GM23338 (cell line): ENCODE measurements at places on chromosomes 2 and 18. TPM values are rescaled to one million over a fixed set of nuclear protein-coding genes. Genes with fewer than 3 reads are reported as not detected.

GRCh38 chr2:46414701-46415100 lies 64.7 kb upstream of the TMEM247 start:
- DNase-seq, result no peak
- H3K27me3 ChIP-seq, result no peaks in the 10 kb centered on the region
- no peaks in the 10 kb centered on the region for H3K4me1 ChIP-seq
- no peak overlapping the region for H3K27ac ChIP-seq
- H3K36me3 ChIP-seq, result no peaks in the 10 kb centered on the region

GRCh38 chr18:62370366-62370765 lies 45.3 kb downstream of the TNFRSF11A start:
- 0 out of 2 replicates have a peak overlapping the region, but pooled peaks have one; percentile 18 for H3K27ac ChIP-seq
- DNase-seq, result no peak
- peaks cover 40% of the 10 kb centered on the region for H3K4me1 ChIP-seq
- H3K4me3 ChIP-seq, result no peak overlapping the region
- H3K27me3 ChIP-seq, result no peaks in the 10 kb centered on the region

The VIL1 gene
- 5.9 and 9.2 TPM in 2 replicates for total RNA-seq

The C1QL2 gene
- 0.69 and 1.2 TPM in 2 replicates for total RNA-seq

The ARL5A gene
- total RNA-seq, result 90.1 and 104 TPM in 2 replicates

The HOXD8 gene
- total RNA-seq, result not detected in 2 replicates

DNA sequence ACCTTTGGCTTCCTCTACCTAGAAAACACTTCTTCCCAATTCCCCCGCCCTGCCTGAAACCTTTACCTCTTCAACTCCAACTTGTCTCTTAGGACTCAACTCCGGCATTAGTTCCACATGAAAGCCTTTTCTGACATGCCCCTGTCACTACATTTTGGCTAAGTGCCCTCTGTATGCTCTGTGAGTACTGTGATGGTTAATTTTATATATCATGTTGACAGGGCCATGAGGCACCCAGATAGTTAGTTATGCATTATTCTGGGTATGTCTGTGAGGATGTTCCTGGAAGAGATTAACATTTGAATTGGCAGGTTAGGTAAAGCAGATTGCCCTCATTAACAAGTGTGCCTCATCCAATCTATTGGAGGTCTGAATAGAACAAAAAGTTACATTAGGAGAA lies 75.6 kb upstream of the NCKAP5 start:
- no peak for DNase-seq
- no peaks in the 10 kb centered on the region for H3K27me3 ChIP-seq
- no peak overlapping the region for H3K27ac ChIP-seq

DNA sequence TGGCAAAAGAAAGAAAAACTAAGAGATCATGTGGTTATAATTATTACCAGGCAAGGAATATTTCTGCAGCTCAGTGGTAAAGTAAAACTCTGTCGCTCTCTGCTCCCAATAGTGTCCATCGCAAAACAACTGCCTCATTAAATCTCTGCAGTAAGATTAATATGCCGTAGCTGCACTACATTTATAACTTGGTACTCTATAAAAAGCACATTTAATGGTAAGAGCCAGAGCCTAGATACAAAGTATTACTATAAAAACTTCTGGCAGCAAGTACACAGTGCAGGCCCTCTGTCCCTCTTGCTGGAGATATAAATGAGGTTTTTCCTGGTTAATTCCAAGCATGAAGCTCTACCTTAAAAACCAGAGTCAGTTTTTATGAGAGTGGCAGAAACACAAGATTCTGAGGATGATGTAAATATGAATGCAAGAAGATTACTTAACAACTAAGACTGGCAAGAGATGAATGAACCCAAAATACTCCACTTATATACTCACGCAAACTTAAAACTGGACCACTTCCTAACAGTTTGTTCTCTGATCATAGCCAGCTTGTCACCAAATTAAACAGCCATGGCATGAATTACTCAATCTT lies 25.5 kb downstream of the ZNF521 start:
- H3K27ac ChIP-seq, result no peak overlapping the region
- DNase-seq, result no peak
- H3K36me3 ChIP-seq, result no peaks in the 10 kb centered on the region
- peaks cover 8% of the 10 kb centered on the region; the same call in 1 of the 2 replicates for H3K4me1 ChIP-seq
- no peak overlapping the region for H3K4me3 ChIP-seq
- H3K27me3 ChIP-seq, result no peaks in the 10 kb centered on the region

- H3K36me3 ChIP-seq, result peaks cover 14% of the 10 kb centered on the region
- no peaks in the 10 kb centered on the region for H3K27me3 ChIP-seq
- no peaks in the 10 kb centered on the region for H3K4me1 ChIP-seq
- DNase-seq, result no peak
- no peak overlapping the region for H3K4me3 ChIP-seq
- no peak overlapping the region for H3K27ac ChIP-seq
Observed at GRCh38 chr2:241137276-241138190, 11.7 kb downstream of the PASK start.

DNA sequence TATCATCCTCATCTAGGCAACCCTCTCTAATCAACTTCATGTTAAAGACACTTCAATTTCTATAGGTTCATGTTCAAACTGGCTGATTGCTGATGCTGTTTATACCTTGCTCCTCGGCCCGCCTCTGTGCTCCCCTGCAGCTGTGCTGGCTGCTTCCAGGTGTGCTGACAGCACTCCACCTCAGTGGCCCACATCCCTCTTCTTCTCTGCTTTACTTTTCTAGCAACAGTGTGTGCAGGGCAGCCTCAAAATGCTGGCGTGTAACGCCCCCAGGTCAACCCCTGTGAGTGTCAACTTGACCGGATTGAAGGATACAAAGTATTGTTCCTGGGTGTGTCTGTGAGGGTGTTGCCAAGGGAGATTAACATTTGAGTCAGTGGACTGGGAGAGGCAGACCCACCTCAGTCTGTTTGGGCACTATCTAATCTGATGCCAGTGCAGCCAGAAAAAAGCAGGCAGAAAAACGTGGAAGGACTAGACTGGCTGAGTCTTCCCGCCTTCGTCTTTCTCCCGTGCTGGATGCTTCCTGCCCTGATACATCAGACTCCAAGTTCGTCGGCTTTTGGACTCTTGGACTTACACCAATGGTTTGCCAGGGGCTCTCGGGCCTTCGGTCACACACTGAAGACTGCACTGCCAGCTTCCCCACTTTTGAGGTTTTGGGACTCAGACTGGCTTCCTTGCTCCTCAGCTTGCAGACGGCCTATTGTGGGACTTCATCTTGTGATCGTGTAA lies 94.7 kb downstream of the COL6A3 start:
- no peaks in the 10 kb centered on the region for H3K36me3 ChIP-seq
- H3K27ac ChIP-seq, result no peak overlapping the region
- no peaks in the 10 kb centered on the region for H3K27me3 ChIP-seq
- no peak for DNase-seq
- H3K4me3 ChIP-seq, result no peak overlapping the region

The GPBAR1 gene
- total RNA-seq, result 1.6 TPM in 1 of 2 replicates, not detected in the other

DNA sequence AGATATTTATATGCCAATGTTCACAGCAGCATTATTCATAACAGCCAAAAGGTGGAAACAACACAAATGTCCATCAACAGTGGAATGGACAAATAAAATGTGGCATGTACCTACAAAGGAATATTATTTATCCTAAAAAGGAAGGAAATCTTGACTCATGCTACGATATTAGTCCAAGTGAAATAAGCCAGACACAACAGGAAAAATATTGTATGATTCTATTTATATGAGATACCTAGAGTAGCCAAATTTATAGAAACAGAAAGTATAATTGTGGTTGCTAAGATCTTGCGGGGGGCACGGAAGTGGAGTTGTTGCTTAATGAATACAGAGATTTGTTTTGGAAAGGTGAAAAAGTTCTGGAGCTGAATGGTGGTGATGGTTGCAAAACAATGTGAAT lies 33.0 kb upstream of the CCDC150 start:
- H3K4me1 ChIP-seq, result peaks cover 5% of the 10 kb centered on the region; the same call in 1 of the 2 replicates
- H3K27me3 ChIP-seq, result no peaks in the 10 kb centered on the region
- H3K27ac ChIP-seq, result no peak overlapping the region

DNA sequence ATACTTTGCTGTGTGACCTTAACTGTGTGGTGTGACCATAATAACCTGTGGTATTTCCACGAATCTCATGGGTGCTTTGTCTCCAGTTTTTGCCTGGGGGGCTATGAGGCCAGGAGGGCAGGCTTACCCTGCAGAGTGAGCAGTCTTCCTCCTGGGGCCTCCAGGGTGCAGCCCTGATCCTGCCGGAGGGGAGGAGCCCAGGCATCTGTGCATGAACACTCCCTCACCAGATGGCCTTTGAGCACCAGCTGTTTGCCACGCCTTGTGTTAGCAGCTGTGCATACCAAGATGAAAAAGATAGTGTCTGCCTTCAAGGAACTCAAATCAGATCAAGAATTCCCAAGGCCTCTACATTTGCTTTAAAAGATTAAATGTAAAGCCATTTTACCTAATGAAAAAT lies 75.0 kb upstream of the RBM44 start:
- peaks cover 37% of the 10 kb centered on the region for H3K4me1 ChIP-seq
- DNase-seq, result peak; percentile 69
- H3K27me3 ChIP-seq, result no peaks in the 10 kb centered on the region
- no peak overlapping the region for H3K4me3 ChIP-seq

The TGOLN2 gene
- 48.3 and 49.4 TPM in 2 replicates for total RNA-seq

GRCh38 chr2:979069-979928 lies 28.6 kb downstream of the SNTG2 start:
- peaks cover 4% of the 10 kb centered on the region; the same call in 1 of the 2 replicates for H3K36me3 ChIP-seq
- no peak overlapping the region for H3K4me3 ChIP-seq
- no peaks in the 10 kb centered on the region for H3K27me3 ChIP-seq
- no peak for DNase-seq

The PIAS2 gene
- 54.1 and 54.2 TPM in 2 replicates for total RNA-seq

- H3K4me3 ChIP-seq, result no peak overlapping the region
- no peak overlapping the region for H3K27ac ChIP-seq
- no peaks in the 10 kb centered on the region for H3K36me3 ChIP-seq
- DNase-seq, result no peak
- peaks cover 7% of the 10 kb centered on the region; the same call in 1 of the 2 replicates for H3K4me1 ChIP-seq
- H3K27me3 ChIP-seq, result no peaks in the 10 kb centered on the region
Observed at GRCh38 chr2:110943070-110943634, 177.6 kb upstream of the BCL2L11 start.

- no peaks in the 10 kb centered on the region; the same call in 1 of the 2 replicates for H3K36me3 ChIP-seq
- DNase-seq, result no peak
- 0 out of 2 replicates have a peak overlapping the region, but pooled peaks have one; percentile 19 for H3K27ac ChIP-seq
- no peak overlapping the region for H3K4me3 ChIP-seq
- H3K27me3 ChIP-seq, result no peaks in the 10 kb centered on the region
Observed at GRCh38 chr2:240814280-240814679, 5.7 kb downstream of the KIF1A start.

The ZNF892 gene
- 13.3 and 17.9 TPM in 2 replicates for total RNA-seq

DNA sequence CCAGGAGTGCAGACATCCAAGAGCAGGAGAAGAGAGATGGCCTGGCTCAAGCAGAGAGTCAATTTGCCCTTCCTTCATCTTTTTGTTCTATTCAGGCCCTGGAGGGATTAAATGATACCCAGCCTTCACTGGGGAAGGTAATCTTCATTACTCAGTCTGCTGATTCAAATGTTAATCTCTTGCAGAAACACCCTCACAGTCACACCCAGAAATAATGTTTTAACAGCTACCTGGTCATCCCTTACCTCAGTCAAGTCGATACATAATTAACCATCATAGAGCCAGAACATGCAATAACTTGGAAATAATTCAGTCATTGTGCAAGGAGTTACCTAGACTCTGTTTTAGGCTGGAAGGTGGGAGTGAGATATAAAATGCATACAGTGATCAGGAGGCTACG lies 163.7 kb upstream of the TNP1 start:
- H3K4me3 ChIP-seq, result no peak overlapping the region
- H3K4me1 ChIP-seq, result no peaks in the 10 kb centered on the region
- DNase-seq, result no peak
- H3K27me3 ChIP-seq, result no peaks in the 10 kb centered on the region
- H3K27ac ChIP-seq, result no peak overlapping the region

DNA sequence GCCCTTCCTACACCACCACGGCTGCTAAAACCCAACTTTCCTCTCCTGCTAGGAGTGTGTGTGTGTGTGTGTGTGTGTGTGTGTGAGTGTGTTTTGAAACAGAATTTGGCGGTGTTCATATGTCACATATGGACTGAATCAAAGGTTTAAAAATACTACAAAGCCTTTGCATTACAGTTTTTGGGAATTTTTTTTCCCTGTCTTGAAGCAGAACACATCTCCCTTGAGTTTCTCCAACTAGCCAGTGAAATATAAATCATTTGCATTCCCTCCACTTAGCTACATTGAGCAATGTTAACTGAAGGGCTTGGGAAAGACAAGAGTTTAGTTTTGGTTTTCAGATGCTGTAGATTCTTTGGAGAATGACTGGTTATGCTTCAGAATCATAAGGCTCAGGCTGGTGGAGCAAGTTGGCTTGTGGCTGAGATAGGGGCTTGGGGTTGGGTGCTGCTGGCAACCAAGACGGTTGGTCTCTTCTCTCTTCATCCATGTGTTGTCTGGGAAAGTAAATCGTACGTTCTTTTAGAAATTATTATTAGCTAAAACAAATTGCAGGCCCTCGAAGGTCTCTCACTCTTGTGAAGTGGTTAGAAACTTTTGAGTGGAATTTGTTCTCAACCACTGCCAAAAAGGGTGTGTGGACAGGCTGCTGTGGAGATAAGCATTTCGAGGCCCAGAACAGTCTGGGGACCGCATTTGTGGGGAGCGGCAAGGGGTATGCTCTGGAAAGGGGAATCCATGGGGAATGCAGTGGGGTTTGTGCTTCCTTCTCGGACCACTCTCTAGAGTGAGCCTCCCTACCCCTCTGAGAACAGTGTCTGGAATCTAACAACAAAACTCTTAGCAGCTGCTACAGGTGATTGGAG lies 1.4 kb downstream of the NRP2 start:
- H3K36me3 ChIP-seq, result no peaks in the 10 kb centered on the region
- no peak overlapping the region for H3K27ac ChIP-seq
- peak overlapping the region; percentile 84 for H3K4me3 ChIP-seq
- DNase-seq, result no peak

- no peaks in the 10 kb centered on the region for H3K27me3 ChIP-seq
- H3K27ac ChIP-seq, result no peak overlapping the region
- peaks cover 24% of the 10 kb centered on the region for H3K4me1 ChIP-seq
- DNase-seq, result no peak
- H3K36me3 ChIP-seq, result no peaks in the 10 kb centered on the region
- no peak overlapping the region for H3K4me3 ChIP-seq
Observed at GRCh38 chr2:147998203-147998602, 22.3 kb downstream of the ORC4 start.

DNA sequence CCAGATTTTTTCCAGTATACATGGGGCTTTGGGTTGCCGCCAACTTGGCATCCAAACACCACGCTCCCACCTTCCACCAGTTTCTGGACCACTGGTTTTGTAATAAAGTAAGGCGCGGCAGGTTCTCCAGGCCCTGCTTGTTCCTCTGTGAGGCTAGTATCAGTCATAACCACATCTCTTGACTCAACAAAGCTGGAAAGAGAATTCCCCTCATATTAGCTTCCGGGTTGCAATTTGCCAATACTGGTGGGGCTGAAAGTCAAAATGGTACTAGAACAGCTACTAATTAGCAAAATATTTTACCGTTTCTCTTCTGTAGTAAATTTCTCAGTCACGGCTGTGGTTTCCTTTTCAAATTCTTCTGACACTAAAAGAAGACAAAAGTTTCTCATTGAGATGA lies 25.0 kb downstream of the TTN start:
- H3K27ac ChIP-seq, result no peak overlapping the region

The HADHA gene
- total RNA-seq, result 88.9 and 92.3 TPM in 2 replicates

- no peak overlapping the region for H3K27ac ChIP-seq
- H3K4me1 ChIP-seq, result no peaks in the 10 kb centered on the region
- no peaks in the 10 kb centered on the region for H3K36me3 ChIP-seq
- no peak overlapping the region for H3K4me3 ChIP-seq
- H3K27me3 ChIP-seq, result no peaks in the 10 kb centered on the region
- DNase-seq, result no peak
Observed at GRCh38 chr2:29273685-29274611, 158.7 kb downstream of the CLIP4 start.

GRCh38 chr2:43057742-43058725 lies 168.4 kb downstream of the ZFP36L2 start:
- peaks cover 7% of the 10 kb centered on the region for H3K4me1 ChIP-seq
- H3K27me3 ChIP-seq, result no peaks in the 10 kb centered on the region
- no peak overlapping the region for H3K4me3 ChIP-seq
- H3K36me3 ChIP-seq, result peaks cover 5% of the 10 kb centered on the region
